ENCODE measurements at places on chromosomes 12 and 14.

- DNase-seq: no peak
Observed at GRCh38 chr12:99154216-99154982, 493.2 kb upstream of the GARIN6 start.

DNA sequence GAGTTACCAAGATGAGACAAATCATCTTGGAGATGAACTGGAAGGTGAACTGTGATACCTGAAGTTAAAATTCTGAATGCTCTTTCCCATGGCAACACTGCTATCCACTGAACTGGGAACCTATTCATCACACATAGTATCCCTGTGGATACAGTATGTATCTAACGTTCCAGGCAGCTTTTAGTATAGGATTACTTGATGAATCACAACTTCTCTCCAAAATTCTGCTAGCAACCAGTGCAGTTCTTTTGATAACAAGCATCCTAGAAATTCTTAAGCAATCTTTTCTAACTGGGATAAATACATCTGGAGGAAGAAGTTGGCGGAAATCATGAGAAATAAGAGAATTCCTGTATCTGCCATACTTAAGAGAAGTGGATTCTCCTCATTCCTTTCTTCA is 66.4 kb downstream of the PAWR start:
- DNase-seq: no peak

GRCh38 chr14:87686746-87687145 is 306.2 kb downstream of the GALC start:
- DNase-seq: no peak

DNA sequence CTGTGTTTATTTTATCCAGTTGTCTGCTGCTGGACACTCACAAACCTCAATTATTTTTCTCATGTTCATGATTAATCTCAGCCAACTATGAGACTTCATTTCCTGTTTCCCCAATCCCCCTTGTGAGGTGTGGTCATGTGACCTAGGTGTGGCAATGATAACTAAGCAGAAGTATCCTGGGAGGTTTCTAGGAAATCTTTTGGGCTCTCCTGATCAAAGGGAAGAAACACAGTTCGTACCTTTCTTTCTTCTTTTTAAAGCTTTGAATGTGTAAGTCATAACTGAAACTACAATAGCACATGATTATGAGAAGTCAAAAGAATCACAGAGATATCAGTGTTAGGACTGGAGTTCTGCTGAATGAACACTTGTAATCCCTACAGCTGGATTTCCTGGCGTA is 34.4 kb upstream of the MANSC4 start:
- DNase-seq: no peak
